ENCODE measurements at places on chromosomes 3 and 15.
A peak's percentile ranks its signal among the peaks of the same experiment; 100 is the strongest.

DNA sequence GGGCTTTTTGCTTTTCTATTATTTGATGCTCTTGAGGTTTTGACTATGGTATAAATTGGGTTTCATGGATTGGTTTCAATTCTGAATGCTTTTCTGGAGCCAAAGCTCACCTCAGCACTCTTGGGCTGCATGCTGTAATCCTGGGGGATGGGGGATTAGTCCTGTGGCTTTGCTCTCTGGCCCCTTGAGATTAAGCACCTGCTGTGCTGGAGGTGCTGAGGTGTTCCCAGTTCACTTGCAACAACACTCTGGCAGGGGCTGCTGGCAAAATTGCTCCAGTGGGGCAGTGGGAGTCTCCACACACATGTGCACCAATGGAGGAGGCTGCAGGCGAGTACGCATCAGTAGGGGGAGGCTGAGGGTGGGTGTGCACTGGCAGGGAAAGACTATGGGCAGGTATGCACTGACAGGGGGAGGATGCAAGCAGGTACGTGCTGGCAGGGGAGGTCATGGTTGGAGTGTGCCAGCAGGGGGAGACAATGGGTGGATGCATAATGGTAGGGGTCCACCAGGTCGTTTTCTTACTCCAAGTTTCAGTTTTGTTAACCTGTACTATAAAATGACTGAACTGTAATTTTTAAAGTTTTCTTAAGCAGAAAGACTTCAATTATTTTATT lies 489.2 kb downstream of the FGF12 start:
- DNase-seq = no peak

GRCh38 chr15:31162721-31163510 lies 61.4 kb upstream of the TRPM1 start:
- DNase-seq = no peak

DNA sequence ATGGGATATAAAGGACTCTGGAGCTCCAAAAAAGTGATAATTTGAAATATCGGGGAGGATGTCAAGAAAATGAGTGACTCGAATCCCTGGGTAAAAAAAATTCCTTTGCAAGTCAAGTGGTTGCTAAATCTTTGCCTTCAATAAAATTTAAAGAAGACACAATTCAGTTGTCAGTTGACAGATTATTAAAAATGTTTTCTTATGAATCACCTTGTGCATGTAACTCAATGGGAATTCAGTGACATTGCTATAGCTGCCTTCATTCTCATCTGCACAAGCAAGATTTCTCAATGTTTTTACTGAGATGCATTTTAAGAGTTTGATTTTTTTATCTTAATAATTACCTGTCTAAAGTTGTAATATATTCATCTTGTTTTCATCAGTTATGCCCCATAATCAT lies 264.0 kb upstream of the IL12A start:
- DNase-seq = peak; percentile 34

DNA sequence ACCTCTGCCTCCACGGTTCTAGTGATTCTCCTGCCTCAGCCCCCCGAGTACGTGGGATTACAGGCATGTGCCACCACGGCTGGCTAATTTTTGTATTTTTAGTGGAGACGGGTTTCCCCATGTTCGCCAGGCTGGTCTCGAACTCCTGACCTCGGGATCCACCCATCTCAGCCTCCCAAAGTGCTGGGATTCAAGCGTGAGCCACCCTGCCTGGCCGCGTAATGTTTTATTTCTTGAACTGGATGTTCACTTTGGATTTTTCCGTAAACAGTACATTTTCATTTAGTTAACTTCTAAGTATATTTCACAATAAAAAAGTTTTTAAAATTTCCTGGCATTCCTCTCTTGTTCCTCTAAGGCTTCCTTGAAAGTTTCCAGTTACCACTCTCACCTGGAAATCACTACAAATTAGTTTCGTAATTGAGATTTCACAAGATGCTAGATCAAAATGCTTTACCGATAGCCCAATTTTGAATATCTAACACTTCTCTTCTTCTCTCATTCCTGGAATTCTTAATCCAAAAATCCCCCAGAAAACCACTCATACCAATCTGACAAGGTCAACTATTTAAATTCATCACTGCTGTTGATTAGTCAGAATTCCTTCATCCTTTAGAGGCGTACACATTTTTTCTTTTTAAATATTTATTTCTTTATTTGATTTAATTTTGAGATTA lies 44.7 kb upstream of the INO80 start:
- peak; percentile 73 for DNase-seq

DNA sequence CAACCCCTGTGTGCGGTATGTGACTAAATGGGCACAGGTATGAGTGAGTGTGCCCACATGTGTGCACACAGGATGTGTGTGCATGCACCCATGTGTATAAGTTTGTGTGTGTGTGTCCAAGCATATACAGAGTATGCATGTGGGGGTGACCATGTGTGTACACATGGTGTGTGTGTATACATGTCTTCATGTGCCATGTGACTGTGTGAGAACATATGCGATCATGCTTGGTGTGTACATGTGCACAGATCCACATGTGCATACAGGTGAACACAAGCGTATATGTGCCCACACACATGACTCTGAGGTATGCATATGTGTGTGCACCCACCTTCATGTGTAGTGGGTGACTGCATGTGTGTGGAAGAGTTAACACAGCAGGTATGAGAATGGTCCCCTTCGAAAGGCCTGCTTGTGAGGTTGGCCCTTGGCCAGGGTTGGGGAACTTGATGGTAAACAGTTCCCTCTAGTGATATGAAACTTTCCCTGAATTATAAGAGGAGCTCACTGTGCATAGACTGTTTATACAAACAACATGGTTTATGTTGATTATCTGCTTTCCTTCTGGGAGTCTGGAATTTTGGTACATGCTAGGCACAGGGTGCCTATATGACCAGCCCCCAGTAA lies 10.3 kb downstream of the PFKFB4 start:
- DNase-seq = no peak

DNA sequence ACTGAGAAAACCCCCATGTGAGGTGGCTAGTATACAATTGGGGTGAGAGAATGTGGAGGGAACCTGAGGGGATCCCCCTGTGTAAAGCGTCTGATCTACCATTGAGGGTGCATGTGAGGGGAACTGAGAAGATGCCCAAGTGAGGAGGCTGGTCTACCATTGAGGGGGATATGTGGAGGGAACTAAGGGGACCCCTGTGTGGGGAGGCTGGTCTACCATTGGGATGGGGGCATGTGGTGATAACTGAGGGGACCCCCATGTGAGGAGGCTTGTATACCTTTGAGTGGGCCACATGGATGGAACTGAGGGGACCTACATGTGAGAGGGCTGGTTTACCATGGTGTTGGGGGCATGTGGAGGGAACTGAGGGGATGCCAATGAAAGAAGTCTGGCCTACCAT lies 160.8 kb downstream of the FBLN2 start:
- no peak for DNase-seq

- no peak for DNase-seq
These were observed 157.0 kb downstream of the CHST2 start for GRCh38 chr3:143276592-143276991.

DNA sequence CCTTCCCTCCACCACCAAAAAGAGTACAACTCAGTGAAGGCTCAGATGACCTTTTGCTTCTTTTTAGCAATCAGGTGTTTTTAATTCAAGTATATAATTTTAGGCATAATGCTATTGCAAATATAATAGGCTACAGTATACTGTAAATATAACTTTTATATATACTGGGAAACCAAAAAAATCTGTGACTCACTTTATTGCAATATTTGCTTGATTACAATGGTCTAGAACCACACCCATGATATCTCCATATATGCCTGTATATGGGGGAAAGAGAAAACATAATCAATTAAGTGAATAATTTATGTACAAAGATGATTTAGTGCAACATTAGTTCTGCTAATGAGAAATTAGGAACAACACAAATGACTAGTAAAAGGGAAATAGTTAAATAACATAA lies 134.3 kb downstream of the TLE3 start:
- no peak for DNase-seq

GRCh38 chr3:143998266-143998665 lies 26.6 kb downstream of the DIPK2A start:
- peak; percentile 49 for DNase-seq

DNA sequence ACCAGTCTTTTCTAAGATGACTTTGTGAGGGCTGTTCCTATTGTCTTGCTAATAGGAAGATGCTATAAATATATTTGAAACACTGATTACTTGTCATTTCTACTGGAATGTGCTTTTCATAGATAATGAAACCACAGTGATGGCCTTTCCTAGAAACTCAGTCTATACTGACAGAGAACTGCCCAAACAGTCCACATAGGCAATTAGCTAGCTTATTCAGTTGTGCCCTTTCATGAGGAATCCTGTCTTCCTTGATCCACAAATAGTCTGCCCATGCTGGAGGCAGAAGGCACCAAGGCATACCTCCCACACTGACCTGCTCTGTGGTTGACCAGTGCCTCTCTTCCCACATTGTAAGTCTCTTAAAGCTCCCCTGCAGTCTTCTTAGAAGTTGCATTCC lies 135.9 kb downstream of the CMSS1 start:
- peak; percentile 36 for DNase-seq

DNA sequence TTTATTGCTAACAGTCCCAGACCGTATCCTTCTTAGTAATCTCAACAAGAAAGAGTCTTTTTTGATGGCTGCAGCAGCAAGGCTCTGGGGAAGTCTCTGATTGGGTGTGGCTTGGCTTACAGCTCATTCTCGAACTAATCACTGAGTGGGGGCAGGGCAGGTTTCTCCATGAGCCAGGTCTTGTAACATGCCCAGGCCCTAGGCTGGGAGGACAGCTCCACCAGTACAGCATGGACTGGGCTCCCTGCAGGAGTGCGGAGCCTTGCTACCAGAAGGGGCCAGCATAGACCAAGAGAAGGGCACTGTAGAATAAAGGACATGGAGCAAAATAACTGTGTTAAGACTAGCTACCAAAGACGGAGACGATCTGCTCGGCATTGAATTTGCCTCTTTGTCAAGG lies 7.2 kb downstream of the CD276 start:
- peak; percentile 57 for DNase-seq

DNA sequence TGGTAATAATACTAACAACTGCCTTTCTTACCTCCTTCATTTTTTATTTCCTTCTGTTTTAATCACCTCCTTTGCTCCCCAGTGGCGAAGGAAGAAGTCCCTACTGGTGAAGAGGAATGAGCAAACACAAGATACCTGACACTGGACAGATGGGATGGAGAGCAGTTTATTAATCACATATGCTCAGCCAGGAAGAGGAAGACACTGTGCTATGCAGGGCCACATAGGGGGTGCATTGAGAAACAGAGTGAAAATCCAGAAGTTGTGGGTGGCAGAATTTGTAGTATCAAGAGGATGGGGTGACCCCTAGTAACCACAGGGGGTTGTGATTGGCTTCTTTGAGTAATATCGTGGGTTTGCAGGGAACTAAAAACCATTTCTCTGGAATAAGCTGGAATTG lies 1041.9 kb downstream of the OTOL1 start:
- DNase-seq = no peak

GRCh38 chr3:140403079-140403478 lies 274.8 kb upstream of the TRIM42 start:
- DNase-seq = no peak

- DNase-seq = no peak
These were observed 126.8 kb downstream of the FRMD4B start for GRCh38 chr3:69259125-69259524.

GRCh38 chr3:152902141-152902669 lies 67.3 kb downstream of the P2RY1 start:
- no peak for DNase-seq

DNA sequence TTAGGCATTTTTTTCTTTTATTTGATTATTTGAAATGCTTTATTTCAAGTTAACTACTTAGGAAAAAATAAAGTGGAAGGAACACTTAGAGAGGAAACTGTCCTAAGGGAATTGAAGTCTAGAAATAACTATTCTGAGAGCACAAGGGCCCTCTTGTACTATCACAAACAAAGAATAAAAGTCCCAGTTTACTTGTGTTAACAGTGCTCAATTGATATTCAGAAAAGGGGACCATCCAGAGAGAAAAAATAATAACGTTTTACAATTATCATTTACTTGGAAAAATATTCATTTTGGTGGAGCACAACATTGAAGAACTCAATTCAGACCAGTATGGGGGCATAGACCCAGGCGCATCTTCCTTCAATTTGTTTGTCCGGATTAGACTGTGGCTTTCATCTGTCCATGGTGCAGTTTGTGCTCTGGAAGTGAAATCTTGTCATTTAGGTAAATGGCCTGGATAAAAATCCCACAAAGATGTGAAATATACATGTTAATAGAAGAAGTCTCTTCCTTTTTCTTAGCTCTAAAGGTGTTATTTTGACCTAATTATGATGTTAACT lies 54.5 kb upstream of the SAMMSON start:
- no peak for DNase-seq

DNA sequence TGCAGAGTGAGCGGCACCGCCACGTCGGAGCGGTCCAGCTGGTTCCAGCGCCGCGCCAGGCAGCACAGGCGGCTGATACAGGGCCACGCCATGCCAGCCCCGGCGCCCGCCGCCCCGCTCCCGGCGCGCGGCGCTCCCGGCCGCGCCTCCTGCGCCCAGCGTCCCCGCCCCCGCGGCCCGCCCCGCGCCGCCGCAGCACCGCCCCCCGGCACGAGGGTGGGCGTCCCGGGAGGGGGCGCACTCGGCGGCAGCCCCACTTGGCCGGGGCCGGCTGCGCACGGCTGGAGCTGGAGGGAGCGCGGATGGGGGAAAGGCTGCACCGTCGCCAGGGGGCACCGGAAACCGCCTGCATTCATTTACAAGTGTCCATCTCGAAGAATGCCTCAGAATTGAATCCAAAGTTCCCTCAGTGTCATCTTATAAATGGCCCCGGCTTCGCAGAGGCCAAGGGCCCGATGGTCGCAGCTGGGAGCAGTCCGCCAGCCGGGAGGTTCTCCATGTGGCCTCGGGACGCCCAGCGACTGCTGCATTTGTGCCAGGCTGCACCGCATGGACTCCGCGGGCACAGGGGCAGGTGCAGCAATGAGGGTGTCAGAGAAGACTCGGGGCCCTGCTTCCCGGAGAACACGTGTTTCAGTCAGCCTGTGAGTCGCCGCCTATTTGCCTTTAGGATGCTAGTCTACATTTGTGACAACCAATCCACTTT lies at the start of gene MAP6D1:
MAP6D1 (minus strand) TSS at position 122 of the 706 bp plus-strand sequence; CDS start at position 92, 30 bp downstream.
- peak; percentile 20 for DNase-seq

DNA sequence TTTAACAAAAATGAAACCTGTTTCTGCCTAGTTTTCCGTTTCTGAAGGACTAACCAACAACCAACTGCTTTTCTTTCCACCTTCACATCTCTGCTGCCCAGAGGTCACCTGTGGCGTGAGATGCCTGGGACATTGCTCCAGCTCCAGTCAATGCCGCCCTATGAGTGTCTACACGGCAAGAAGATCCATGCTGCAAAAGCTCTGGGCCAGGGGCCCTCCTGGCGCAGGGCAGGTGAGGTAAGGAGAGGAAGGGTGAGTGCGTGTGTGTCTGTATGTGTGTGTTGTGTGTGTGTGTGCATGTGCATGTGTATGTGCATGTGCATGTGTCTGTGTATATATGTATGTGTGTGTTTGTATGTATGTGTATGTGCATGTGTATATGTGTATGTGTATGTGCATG lies 131.4 kb downstream of the NSMCE3 start:
- DNase-seq = no peak

DNA sequence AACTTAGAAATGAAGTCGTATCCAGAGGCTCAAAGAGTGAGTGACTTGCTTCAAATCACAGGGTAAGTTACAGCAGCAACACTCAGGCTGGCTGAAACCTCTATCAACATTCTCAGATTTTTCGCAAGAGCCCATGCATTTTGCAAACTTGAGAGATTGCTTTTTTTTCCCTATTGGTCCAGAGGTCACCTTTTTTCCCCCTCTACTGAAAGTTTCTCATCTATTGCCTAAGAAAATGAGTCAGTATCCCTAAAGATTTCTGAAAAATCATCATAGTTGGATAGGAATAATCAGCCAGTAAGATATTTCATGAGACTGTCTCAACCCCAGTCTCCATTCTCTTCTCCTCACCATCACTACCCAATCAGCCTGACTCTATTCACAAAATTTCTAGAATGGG lies 410.6 kb downstream of the FOXP1 start:
- peak; percentile 62 for DNase-seq

Data from NCI-H226 (cell line).